ENCODE measurements at places on chromosomes 4 and X.

GRCh38 chr4:138225477-138225876 lies 16.7 kb downstream of the SLC7A11 start:
- no peak for DNase-seq

DNA sequence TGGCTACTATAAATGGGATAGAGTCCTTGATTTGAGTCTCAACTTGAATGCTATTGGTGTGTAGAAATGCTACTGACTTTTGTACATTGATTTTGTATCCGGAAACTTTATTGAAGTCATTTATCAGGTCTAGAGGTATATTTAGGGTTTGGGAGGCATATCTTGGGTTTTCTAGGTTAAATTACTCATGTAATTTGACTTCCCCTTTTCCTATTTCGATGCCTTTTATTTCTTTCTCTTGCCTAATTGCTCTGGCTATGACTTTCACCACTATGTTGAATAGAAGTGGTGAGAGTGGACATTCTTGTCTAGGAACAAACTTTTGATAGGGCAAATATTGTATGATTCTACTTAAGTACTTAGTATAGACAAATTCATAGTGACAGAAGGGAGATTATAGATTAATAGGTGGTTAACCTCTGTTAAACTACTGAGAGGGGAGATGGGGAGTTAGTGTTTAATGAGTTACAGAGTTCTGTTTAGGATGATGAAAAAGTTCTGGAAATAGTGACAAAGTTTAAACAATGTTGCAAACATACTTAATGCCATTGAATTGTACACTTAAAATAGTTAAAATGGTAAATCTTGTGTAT lies 22.8 kb upstream of the HSPA4L start:
- no peak for DNase-seq

DNA sequence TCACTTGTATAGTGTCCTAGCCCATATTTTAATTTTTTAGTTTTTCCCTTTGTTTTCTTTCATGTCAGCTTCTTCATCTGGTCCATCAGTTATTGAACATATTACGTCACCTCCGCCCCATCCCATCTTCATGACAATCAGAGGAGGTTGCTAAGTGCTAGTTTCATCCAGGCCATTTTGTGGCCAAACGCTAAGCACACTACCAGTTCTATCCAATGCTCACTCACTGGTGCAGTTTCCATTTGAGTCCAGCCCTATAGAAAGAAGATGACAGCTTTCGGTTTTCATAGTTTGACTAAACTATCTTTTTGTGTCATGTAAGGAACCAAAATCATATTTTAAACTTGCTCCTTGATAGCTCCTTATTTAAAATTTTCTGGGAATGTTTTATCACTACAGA lies 304.2 kb downstream of the TENM3 start:
- DNase-seq: no peak

DNA sequence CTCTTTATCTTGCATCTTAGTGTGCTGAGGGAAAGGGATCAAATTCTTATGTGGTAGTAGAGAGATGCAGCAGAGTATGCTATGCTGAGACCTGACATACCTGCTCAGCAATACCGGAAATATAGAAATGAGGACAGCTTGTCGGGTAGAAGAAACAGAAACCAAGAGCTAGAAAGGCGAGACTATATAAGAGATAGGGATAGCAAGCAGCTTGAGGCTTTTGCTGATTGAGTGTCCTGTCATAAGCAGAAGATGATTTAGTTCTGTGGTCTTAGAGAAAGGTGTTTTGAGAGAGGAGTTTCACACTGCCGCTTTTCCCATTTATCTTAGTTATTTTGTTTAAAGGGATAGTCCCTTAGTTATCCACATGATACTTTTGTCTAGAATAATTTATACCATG lies 31.7 kb downstream of the USP9X start:
- DNase-seq: no peak

DNA sequence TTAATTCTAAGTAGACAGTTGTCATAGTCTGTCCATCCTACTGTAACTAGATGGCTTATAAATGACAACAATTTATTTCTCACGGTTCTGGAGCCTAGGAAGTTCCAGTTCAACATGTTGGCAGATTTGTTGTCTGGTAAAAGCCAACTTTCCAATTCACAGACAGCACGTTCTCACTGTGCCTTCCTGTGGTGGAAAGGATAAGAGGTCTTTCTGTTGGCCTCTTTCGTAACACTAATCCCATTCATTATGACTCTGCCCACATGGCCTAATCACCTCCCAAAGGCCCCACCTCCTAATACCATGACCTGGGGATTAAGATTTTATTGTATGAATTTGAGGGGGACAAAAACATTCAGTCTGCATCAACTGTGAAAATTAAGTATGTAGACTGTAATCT lies 83.2 kb downstream of the GALNTL6 start:
- no peak for DNase-seq

DNA sequence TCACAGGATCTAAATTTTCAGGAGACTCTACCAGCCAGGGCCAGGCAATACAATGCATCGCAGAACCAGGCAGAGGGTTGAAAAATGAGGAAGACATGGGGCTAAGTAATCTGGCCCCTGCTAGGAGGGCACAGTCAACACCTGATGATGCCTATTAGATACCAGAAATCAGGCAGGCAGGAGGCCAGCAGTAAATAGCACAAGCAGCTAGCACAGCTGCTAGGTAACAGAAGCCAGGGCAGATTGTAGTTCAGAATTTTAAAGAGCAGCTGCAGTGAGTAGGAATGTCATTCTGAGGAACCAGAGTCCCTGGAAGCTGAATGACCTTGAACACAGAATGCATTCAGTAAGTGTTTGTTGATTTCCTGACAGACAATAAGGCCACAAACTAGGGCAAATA lies 38.8 kb upstream of the TRPC5OS start:
- DNase-seq: no peak

DNA sequence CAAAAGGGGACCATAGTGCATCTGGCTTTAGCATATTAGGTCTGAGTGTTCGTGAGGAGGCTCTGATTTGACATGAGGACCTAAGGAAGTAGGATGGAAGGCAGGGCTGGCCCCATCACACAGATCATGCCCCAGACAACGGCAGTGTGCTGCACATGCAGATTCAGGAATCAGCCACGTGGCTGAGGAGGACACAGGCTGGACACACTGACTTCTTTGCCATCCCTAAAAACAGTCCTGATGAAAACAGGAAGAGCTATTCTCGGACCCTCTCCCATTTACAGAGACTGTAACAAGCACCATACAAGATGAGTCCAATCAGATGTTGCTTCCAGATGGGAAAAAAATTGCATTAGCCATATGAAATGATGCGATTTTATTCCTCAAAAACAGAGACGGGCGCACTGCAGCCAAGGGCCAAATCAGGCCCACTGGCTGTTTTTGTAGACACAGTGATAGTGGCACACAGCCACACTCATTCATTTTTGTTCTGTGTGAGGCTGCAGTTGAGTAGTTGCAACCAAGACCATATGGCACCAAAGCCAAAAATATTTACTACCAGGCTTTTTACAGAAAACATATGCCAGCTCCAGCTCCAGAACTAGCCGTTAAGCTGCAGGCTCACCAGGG lies 41.0 kb downstream of the ACSL1 start:
- DNase-seq: no peak

GRCh38 chr4:119244832-119245231 lies 32.3 kb downstream of the USP53 start:
- no peak for DNase-seq

GRCh38 chrX:68843992-68844391 lies 15.2 kb downstream of the EFNB1 start:
- DNase-seq: no peak

DNA sequence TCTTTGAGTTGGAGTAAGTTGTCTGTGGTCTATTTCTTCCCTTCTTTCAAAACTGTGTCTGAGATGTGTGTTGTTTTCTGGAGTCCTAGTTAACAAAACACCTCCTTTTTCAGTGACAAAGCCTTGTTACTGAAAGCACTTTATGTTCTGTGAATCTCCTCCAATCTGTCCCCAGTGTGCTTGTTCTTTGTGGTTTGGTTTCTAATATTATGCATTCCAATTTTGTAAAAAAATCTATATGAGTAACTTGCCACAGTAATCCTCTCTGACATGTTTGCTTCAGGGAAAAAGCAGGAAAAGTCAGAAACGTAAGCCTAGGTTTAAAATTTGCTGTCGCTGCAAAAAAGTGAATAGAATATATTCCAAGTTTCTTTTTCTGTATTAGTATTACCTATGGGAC lies 12.4 kb downstream of the PRRG1 start:
- peak; percentile 36 for DNase-seq

DNA sequence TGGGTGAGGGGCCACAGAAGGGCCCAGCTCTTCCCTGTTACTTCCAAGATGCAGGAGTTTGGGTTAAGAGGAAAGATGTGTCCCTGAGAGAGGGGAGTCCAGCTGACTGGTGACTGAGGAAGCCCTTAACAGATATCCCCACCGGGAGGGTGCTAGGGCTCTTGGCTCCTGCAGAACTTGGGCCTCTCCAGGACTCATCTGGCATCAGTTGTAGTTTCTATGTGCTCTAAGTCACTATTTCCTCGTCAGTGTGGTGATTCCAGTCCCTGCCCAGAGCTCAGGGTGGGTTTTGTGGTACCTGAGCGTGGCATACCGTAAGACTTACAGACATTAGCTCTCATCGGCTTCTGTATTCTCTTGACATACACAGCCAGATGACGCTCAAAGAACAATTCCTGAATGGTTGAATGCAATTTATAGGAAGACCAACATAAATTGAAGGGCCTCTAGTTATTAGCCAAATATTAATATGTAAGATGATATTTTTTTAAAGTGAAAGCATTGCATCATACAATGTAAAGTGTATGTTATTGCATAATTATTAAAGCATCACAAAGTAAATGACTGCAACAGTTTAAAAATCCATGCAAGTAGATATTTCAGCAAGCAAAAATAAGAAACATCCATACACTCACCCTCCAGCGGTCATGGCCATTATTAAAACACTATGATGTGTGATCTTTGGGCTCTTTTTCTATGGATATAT lies 195.5 kb downstream of the PTTG2 start:
- DNase-seq: no peak

GRCh38 chrX:69069876-69070275 lies 95.4 kb downstream of the PJA1 start:
- DNase-seq: no peak

GRCh38 chrX:49250578-49250977 lies 13.9 kb downstream of the FOXP3 start:
- DNase-seq: no peak

DNA sequence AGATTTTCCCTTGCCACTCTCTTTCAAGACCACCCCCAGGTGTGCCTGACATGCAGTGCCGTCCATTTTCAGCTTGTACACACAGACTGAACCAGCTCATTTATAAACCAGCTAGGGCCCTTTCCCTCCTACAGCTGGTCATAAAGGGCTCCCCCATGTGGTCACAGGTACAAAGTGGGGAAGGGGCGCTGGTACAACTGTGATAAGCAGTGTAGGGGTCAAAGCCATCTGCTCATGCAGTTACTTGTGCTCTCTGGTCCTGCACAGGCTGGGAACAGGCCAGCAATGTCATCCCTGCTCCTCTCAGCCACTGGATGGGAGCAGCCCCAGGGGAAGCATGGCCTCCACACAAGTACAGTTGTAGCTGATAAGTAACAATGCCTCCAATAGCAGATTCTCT lies 20.6 kb downstream of the GABRQ start:
- no peak for DNase-seq

- peak; percentile 85 for DNase-seq
Measured at GRCh38 chrX:107674480-107675364, 46.4 kb downstream of the PRPS1 start.

- DNase-seq: no peak
Measured at GRCh38 chr4:69823481-69824186, 36.3 kb downstream of the SULT1E1 start.

Measured in skeletal muscle cell (primary cell).